Tracheal epithelial cell (primary cell): ENCODE measurements at places on chromosomes 6 and 20. TPM values are rescaled to one million over a fixed set of nuclear protein-coding genes. Genes with fewer than 3 reads are reported as not detected.

Gene OR2J3
- total RNA-seq: not detected in 2 replicates

Gene CST2
- not detected in 2 replicates for total RNA-seq

Gene MDFI
- 112 and 113 TPM in 2 replicates for total RNA-seq

Gene TAGAP
- under 0.01 TPM in 1 of 2 replicates, not detected in the other for total RNA-seq

Gene TULP1
- not detected in 2 replicates for total RNA-seq

Gene TFAP2C
- total RNA-seq: 1.7 and 1.9 TPM in 2 replicates

Gene OTOR
- total RNA-seq: not detected in 2 replicates

Gene OR2H1
- not detected in 2 replicates for total RNA-seq

Gene ANGPT4
- not detected in 2 replicates for total RNA-seq
